ENCODE measurements at places on chromosomes 12 and 14.

DNA sequence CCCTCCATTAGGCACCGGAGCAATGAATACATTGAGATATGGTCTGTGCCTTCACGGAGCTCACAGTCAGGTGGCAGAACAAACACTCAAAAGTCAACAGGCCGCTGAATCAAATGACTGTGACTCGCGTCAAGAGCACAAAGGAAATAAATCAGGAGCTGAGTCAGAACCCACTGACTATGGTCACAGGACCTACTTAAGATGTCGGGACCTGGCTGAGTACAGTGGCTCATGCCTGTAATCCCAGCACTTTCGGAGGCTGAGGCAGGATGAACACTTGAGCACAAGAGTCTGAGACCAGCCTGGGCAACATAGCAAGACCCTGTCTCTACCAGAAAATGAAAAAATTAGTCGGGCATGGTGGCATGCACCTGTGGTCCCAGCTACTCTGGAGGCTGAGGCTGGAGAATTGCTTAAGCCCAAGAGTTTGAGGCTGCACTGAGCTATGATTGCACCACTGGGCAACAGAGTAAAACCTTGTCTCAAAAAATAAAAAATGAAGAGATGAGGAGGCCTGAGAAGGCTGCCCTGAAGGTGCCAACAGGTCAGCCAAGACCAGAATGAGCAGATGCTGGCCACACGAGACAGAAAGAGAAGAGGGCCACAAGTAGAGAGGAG, 19.9 kb downstream of the TMEM233 start:
- DNase-seq: no peak

DNA sequence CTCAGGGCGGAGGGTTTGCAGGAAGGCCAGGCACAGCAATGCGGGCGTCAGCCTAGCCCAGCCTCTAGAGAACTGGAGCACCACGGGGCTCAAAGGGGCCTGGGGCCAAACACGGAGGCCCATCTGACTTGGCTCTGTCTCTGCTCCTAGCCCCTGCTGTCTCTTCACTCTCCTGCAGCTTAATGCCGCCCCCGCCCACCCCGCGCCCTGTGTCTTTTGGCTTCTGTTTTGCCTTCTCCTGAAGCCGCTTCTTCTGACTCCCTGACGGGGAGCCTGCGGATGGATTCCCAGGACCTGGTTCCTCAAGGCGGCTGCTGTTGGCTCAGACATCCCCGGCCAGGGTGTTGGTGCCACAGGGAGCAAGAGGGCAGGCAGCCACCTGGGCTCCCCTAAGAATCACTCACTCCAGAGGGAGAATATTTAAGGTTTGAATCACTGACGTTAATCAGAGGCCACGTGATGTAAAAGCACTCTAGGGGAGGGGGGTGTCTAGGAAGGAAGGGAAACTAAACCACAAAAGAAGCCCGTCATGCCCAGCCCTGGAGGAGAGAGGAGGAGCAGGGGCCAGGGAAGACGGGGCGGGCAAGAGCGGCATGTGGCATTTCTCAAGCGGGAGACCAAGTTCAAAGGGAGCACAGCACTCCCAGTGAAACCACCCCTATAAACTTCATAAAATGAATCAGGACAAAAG, 36.9 kb upstream of the PRMT8 start:
- no peak for DNase-seq

- no peak for DNase-seq
Measured at GRCh38 chr14:79475887-79476532, 735.3 kb downstream of the DIO2 start.

- no peak for DNase-seq
Measured at GRCh38 chr12:49966511-49967041, 4.9 kb downstream of the AQP5 start.

DNA sequence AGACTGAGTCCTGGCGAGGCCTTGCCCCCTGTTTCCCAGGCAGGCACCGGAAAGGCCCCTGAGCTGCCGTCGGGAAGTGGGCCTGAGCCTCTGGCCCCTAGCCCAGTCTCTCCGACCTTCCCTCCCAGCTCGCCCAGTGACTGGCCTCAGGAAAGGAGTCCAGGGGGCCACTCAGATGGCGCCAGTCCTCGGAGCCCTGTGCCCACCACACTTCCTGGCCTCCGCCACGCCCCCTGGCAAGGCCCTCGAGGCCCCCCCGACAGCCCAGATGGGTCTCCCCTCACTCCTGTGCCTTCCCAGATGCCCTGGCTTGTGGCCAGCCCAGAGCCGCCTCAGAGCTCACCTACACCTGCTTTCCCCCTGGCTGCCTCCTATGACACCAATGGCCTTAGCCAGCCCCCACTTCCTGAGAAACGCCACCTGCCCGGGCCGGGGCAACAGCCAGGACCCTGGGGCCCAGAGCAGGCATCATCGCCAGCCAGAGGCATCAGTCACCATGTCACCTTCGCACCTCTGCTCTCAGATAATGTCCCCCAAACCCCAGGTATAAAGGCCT, 10.9 kb downstream of the TNS2 start:
- DNase-seq: no peak

DNA sequence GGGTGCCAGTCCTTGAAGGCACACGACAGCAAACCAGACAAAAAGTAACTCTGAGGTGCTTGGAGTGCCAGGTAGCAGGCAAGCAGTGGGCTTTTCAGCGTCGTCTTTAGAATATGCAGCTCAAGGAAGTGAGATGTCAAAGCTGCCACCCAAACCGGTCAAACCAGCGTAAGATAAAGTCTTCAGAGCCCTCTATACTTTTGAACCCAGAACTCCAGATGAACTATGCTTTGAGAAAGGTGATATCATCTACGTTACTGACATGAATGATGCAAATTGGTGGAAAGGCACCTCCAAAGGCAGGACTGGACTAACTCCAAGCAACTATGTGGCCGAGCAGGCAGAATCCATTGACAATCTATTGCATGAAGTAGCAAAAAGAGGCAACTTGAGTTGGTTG, 95.9 kb downstream of the TBX3 start:
- no peak for DNase-seq

Measured in stimulated activated CD4-positive, alpha-beta T cell treated with anti-CD3 and anti-CD28 coated beads, Interleukin-1b, Interleukin-23, amount 100 ng/mL, for 24 hours (primary cell).